Type B pancreatic cell (in vitro differentiated cells): ENCODE measurements at places on chromosomes 6 and 20. TPM values are rescaled to one million over a fixed set of nuclear protein-coding genes. Genes with fewer than 3 reads are reported as not detected.
A peak's percentile ranks its signal among the peaks of the same experiment; 100 is the strongest.

The FOXP4 gene
- total RNA-seq, result 62.2 and 100 TPM in 2 replicates

GRCh38 chr6:135616655-135617054 lies 119.1 kb upstream of the AHI1 start:
- DNase-seq, result no peak
- no peaks in the 10 kb centered on the region for H3K4me1 ChIP-seq
- no peaks in the 10 kb centered on the region for H3K27me3 ChIP-seq
- H3K36me3 ChIP-seq, result no peaks in the 10 kb centered on the region

GRCh38 chr6:136593748-136594490 lies 43.7 kb upstream of the MAP7 start:
- H3K27ac ChIP-seq, result no peak overlapping the region
- H3K4me1 ChIP-seq, result no peaks in the 10 kb centered on the region
- no peak overlapping the region for H3K4me3 ChIP-seq
- no peaks in the 10 kb centered on the region for H3K27me3 ChIP-seq
- peaks cover 5% of the 10 kb centered on the region for H3K36me3 ChIP-seq

DNA sequence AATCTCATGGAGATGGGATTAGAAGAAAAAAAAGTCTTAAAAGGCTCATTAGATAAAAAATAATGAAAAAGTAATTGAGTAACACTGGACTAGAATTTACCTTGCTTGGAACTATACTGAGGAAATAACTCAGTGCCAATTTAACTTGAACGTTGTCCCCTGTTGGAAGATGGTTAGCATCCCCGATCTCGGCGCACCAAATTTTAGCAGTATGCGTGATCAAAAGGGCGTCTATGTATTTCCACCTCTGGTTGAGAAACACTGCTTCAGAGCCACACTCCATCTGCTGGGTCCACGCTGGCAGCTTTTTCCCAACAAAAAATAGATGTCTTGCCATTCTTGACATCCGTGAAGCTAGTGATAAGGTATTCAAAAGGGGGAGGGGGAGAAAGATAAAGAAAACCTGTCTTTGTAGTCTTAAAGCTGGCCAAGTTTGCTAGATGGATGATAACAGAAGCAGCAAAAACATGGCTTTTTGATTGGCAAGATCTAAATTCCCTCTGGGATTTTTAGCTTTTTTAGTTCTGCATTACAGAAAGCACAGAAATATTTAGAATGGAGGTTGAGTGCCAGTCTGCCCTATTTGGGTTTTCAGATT lies 6.4 kb downstream of the HINT3 start:
- no peak overlapping the region for H3K4me3 ChIP-seq
- H3K27ac ChIP-seq, result no peak overlapping the region
- H3K36me3 ChIP-seq, result peaks cover 16% of the 10 kb centered on the region
- DNase-seq, result no peak

DNA sequence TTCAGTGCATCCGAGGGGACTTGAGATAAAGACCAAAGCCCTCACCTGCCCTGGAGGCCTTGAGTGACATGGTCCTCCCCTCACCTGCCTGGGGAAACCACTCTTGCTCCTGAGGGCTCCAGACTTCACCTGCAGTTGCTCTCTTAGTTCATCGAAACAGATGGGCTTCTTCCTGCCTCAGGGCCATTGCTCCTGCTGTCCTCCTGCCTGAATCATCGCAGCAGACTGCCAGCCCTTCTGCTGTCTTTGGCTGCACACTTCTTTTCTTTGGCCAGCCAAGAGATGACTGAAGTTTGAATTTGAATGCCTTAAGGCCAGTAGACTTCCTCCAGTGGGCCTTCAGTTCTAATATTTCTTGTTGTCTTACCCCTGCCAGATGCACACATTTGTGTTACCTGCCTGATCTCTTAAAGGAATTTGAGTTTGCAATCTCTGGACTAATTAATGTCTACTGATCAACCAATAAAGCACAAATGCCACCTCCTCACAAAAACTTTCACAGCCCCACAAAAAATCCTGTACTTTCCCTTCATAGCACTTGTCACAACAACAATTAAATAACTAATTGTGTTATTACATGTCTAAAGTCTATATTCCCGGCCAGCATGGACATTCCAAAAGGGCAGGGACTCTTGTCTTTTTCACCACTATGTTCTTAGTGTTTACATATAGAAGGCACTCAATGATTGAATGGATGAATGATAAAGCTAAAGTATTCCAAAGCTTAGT lies 56.7 kb upstream of the SGK1 start:
- H3K27me3 ChIP-seq, result peaks cover 3% of the 10 kb centered on the region
- no peak overlapping the region for H3K4me3 ChIP-seq
- H3K27ac ChIP-seq, result no peak overlapping the region
- no peak for DNase-seq
- H3K4me1 ChIP-seq, result peaks cover 19% of the 10 kb centered on the region

DNA sequence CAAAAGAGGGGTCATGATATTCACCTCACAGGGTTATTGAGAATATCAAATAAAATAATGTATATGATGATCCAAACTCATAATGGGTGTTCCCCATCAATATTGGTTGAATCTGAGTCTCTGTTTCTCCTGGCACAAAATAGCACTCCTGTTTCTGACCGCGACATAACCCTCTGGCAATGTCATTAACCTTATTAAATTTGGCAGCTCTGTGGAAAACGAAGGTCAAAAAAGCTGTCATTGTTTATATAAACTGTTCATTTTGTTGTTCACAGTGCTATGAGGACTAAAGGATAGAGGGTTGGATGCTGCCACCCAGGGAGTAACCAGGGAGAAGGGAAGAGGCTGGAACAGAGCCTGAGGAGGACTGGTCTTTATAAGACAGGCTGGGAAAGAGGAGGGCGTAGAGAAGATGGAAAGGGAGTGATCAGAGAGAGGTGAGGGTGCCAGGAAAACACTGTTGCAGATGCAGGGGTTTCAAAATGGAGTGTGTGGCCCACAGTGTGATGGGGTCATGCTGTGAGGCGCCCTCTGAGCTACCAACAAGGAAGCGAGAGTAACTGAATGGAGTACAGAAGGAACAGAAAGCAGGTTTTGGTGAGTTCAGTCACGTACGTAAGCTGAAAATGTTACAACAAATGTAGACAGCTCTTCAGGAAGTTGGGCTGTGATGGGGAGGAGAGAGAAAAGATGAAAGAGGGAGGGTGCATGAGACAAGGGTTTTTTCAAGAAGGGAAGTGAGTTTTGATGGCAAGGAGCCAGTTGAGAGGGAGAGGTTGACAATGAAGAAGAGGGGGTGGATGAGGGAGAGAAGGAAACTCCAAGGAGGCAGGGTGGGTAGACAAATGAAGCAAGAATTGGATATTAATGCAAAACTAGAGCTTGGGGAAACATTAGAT lies 251.6 kb upstream of the TAB2 start:
- no peak overlapping the region for H3K4me3 ChIP-seq
- H3K27me3 ChIP-seq, result no peaks in the 10 kb centered on the region
- H3K4me1 ChIP-seq, result peaks cover 33% of the 10 kb centered on the region
- peaks cover 7% of the 10 kb centered on the region for H3K36me3 ChIP-seq
- no peak overlapping the region for H3K27ac ChIP-seq

GRCh38 chr6:39228111-39228971 lies 934 bp downstream of the KCNK5 start:
- no peak overlapping the region for H3K27ac ChIP-seq
- peaks cover 26% of the 10 kb centered on the region for H3K27me3 ChIP-seq
- H3K4me1 ChIP-seq, result peaks cover 48% of the 10 kb centered on the region
- H3K4me3 ChIP-seq, result peak overlapping the region; percentile 87
- peaks cover 4% of the 10 kb centered on the region for H3K36me3 ChIP-seq

GRCh38 chr6:166907871-166908806 lies 48.2 kb downstream of the RNASET2 start:
- peaks cover 6% of the 10 kb centered on the region for H3K36me3 ChIP-seq
- no peak overlapping the region for H3K4me3 ChIP-seq
- H3K27ac ChIP-seq, result no peak overlapping the region
- peaks cover 17% of the 10 kb centered on the region for H3K4me1 ChIP-seq

GRCh38 chr6:43800746-43801494 lies 30.9 kb downstream of the VEGFA start:
- no peaks in the 10 kb centered on the region for H3K27me3 ChIP-seq
- H3K4me1 ChIP-seq, result peaks cover 36% of the 10 kb centered on the region
- no peak overlapping the region for H3K4me3 ChIP-seq
- DNase-seq, result no peak
- no peak overlapping the region for H3K27ac ChIP-seq

DNA sequence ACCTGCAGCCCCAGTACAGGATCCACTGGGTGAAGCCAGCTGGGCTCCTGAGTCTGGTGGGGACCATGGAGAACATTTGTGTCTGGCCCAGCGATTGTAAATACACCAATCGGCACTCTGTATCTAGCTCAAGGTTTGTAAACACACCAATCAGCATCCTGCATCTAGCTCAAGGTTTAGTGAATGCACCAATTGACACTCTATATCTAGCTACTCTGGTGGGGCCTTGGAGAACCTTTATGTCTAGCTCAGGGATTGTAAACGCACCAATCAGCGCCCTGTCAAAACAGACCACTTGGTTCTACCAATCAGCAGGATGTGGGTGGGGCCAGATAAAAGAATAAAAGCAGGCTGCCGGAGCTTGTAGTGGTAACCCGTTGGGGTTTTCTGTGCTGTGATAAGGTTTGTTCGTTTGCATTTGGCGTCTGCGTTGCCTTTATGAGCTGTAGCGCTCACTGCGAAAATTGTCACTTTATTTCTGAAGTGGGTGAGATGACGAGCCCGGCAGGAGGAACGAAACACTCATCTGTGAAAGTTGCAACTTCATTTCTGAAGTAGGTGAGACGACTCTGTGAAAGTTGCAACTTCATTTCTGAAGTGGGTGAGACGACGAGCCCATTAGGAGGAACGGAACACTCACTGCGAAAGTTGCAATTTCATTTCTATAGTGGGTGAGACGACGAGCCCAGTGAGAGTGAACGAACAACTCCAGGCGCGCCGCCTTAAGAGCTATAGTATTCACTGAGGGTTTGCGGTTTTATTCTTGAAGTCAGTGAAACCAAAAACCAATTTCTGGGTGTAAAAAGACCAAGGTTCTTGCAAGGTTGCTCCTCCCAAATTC lies 31.1 kb downstream of the SERPINB6 start:
- H3K36me3 ChIP-seq, result peaks cover 3% of the 10 kb centered on the region
- H3K4me3 ChIP-seq, result no peak overlapping the region
- DNase-seq, result no peak
- no peak overlapping the region for H3K27ac ChIP-seq

DNA sequence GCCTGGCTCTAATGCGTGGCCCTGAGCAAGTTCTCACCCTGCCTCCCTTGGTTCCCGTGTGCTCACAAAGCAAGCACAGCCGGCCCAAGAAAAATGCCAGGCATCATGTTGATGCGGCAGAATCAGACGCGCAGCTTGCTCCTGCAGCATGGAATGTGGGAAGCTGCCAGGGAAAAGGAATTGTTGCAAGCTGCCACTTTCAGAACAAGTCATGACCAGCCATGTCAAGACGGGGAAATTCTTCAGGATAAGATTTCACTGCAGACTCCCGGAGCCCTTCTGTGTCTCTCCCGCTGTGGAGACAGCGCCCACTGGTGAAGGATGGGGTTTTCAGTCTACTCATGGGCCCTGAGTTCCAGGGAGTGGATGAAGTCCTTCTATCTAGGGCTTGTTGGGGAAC lies 4.6 kb downstream of the DACT2 start:
- peaks cover 52% of the 10 kb centered on the region for H3K4me1 ChIP-seq
- peaks cover 4% of the 10 kb centered on the region for H3K36me3 ChIP-seq
- H3K27me3 ChIP-seq, result peaks cover 14% of the 10 kb centered on the region

DNA sequence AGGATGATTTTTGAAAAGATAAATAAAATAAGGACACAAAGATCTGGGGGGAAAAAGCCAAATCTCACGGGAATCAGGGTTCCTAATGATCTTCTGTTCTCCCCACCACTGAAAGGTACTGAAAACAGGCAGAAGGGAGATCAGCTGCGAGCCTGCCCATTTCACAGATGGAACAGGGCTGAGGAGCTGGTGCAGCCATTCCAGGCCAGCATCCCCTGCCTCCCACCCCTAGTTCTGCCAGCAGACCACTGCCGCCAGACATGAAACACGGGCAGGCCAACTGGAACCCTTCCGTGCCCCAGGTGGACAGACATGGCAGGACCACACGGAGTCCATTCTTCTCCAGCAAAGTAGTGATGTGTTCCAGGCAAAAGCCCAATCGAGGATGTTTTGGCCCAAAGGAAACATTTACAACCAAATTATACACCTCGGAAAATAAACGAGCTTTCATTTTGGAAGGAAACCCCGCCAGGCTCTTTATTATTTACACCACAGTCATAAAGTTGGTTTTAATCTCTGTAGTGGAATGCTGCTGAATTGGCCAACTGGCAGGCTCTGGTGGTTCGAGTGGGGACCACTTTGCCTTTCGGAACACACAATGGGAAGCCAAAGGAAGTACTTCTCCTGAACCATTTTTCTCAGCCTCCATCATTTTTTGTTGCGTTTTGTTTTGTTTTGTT lies 28.2 kb downstream of the ISM1 start:
- DNase-seq, result no peak
- no peaks in the 10 kb centered on the region for H3K4me1 ChIP-seq
- no peaks in the 10 kb centered on the region for H3K36me3 ChIP-seq
- no peak overlapping the region for H3K27ac ChIP-seq
- H3K4me3 ChIP-seq, result no peak overlapping the region

GRCh38 chr20:5078399-5078958 lies 41.3 kb downstream of the PCNA start:
- H3K36me3 ChIP-seq, result no peaks in the 10 kb centered on the region
- H3K4me3 ChIP-seq, result no peak overlapping the region
- H3K27me3 ChIP-seq, result peaks cover 3% of the 10 kb centered on the region
- H3K27ac ChIP-seq, result no peak overlapping the region
- peaks cover 4% of the 10 kb centered on the region for H3K4me1 ChIP-seq

The PRND gene
- total RNA-seq, result 0.48 TPM in 1 of 2 replicates, not detected in the other

The RING1 gene
- 44.5 and 60.4 TPM in 2 replicates for total RNA-seq

DNA sequence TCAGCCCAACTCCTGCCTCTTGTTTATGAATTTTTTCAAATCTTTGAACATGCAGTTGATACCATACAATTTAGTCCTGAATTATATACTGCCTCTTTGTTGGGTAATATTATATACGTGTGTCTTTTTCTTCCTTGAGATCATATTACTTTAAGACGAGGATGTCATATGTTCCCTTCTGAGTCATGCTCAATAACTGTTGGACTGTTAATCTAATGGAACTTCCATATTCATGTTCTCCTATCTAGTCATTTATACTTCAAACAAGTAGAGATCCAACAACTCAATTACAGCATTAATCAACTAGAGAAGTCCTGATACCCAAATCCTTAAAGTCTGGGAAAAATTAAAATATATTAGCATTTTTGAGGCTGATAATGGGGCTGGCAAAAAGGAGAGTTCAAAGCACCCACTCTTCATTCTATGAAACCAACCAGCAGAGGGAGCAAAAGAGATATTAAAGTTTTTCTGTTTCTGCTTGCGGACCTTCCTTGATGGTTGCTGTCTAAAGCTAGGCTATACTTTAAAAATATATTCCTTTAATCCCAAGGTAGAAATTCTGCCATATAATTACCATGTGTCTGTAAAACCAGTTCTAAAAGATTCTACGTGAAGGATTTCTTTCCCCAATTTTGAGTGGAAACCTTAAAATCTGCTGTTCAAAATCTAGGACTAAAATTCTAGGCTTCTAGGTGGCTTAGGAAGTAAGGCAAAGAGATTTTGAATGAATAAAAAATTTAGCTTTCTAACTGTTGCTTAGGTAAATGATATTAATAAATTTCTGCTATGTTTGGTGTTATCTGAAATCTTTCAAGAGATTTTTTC lies 498.9 kb downstream of the BCKDHB start:
- DNase-seq, result no peak
- H3K27ac ChIP-seq, result no peak overlapping the region

The NDUFAF4 gene
- 37.4 and 53.0 TPM in 2 replicates for total RNA-seq

The NKAIN2 gene
- total RNA-seq, result 0.81 and 1.7 TPM in 2 replicates
